ENCODE measurements at places on chromosomes 7 and 10. TPM values are rescaled to one million over a fixed set of nuclear protein-coding genes. Genes with fewer than 3 reads are reported as not detected.

Gene LRRTM3
- total RNA-seq: not detected

Gene C10orf105
- under 0.01 TPM for total RNA-seq

Gene TRRAP
- total RNA-seq: 20.6 TPM

Gene SPDYE5
- not detected for total RNA-seq

Gene EN2
- not detected for total RNA-seq

Gene COL28A1
- total RNA-seq: under 0.01 TPM

Gene TAS2R41
- total RNA-seq: not detected

Gene GLRX3
- 51.7 TPM for total RNA-seq

Gene CALML5
- not detected for total RNA-seq

Gene ITGA8
- 1.3 TPM for total RNA-seq

Gene ZP3
- total RNA-seq: 2.6 TPM

Gene ENKUR
- 0.17 TPM for total RNA-seq

Measured in fibroblast of lung (primary cell).